ENCODE measurements at places on chromosomes 6 and 20. TPM values are rescaled to one million over a fixed set of nuclear protein-coding genes. Genes with fewer than 3 reads are reported as not detected.

ME1 gene
- total RNA-seq, result 58.6 TPM

OR12D3 gene
- total RNA-seq, result not detected

GJA10 gene
- total RNA-seq, result not detected

FAM209B gene
- total RNA-seq, result not detected

KIFC1 gene
- total RNA-seq, result 12.8 TPM

ABT1 gene
- 23.5 TPM for total RNA-seq

KCNG1 gene
- total RNA-seq, result 5.3 TPM

EYA4 gene
- total RNA-seq, result 1.00 TPM

SAPCD1 gene
- total RNA-seq, result 0.95 TPM

CD109 gene
- 40.1 TPM for total RNA-seq

CD83 gene
- total RNA-seq, result 2.8 TPM

ADTRP gene
- total RNA-seq, result 2.5 TPM

GPX5 gene
- not detected for total RNA-seq

RRAGD gene
- 21.1 TPM for total RNA-seq

HEY2 gene
- 0.61 TPM for total RNA-seq

WFDC12 gene
- total RNA-seq, result 0.64 TPM

RNF146 gene
- total RNA-seq, result 22.4 TPM

ACSS2 gene
- 50.9 TPM for total RNA-seq

TRIM15 gene
- total RNA-seq, result not detected

BIRC7 gene
- not detected for total RNA-seq

OOEP gene
- not detected for total RNA-seq

CDH26 gene
- 5.0 TPM for total RNA-seq

PSMB9 gene
- 93.7 TPM for total RNA-seq

ACTR5 gene
- 9.6 TPM for total RNA-seq

AGPAT4 gene
- total RNA-seq, result 17.4 TPM

RAD21L1 gene
- not detected for total RNA-seq

BPIFB2 gene
- not detected for total RNA-seq

ADGRF1 gene
- 35.4 TPM for total RNA-seq

SLC29A1 gene
- 24.5 TPM for total RNA-seq

SYNDIG1 gene
- not detected for total RNA-seq

MATN4 gene
- total RNA-seq, result 0.68 TPM

HLA-DRB1 gene
- 24.6 TPM for total RNA-seq

Measured in esophagus squamous epithelium (tissue), 5 donors.